ENCODE measurements at places on chromosomes 12 and 14. TPM values are rescaled to one million over a fixed set of nuclear protein-coding genes. Genes with fewer than 3 reads are reported as not detected.

The HOXC4 gene
- polyA plus RNA-seq: 4.8 TPM

The LHX5 gene
- polyA plus RNA-seq: not detected

The HOXC11 gene
- polyA plus RNA-seq: 1.3 TPM

The ADAM20 gene
- polyA plus RNA-seq: 0.26 TPM

The IKZF4 gene
- polyA plus RNA-seq: 3.5 TPM

The TAPBPL gene
- polyA plus RNA-seq: 9.7 TPM

The CCDC60 gene
- not detected for polyA plus RNA-seq
